Activated effector memory CD4-positive, alpha-beta T cell treated with Interleukin-2 at 50 U/mL for 16 hours (primary cell): ENCODE measurements at places on chromosomes 1 and 21.
A peak's percentile ranks its signal among the peaks of the same experiment; 100 is the strongest.

DNA sequence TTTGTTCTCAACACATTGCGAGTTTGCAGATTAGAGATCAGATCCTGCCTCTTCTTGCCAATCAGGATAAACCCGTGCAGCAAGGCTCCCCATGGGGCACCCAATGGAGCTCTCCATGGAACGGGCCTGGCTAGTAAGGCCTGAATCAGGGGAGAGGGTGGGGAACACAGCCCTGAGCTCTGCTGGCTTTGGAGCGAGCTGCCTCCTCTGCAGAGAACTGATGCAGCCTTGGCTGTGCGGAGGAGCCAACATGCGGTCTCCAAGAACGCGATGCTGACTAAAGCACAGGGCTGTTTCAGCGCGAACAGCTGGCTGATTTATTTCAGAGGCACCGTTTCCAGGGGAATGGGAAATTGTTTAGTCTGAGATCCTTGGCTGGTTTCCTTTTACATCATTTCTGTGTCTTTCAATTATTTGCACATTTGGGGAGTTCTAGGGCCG, 139.7 kb downstream of the TSEN15 start:
- DNase-seq = no peak

DNA sequence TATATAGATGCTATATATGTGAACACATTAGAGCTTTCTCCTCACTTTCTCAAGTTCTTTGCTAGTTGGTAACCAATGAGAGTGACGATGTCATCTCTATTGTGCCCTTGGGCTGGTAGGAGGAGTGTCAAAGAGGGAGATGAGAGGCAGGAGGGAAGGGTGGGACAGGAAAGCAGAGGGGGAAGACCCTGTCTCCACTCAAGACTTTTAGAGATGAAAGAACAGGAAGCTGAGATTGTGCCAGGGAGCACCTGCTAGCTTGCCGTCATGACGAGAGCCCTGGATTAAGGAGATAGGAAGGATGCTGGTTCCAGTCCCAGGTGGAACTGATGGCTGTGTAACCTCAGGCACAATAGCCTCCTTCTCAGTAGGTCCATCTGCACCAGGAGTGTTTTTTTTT, 16.7 kb downstream of the CNR2 start:
- no peak for DNase-seq

DNA sequence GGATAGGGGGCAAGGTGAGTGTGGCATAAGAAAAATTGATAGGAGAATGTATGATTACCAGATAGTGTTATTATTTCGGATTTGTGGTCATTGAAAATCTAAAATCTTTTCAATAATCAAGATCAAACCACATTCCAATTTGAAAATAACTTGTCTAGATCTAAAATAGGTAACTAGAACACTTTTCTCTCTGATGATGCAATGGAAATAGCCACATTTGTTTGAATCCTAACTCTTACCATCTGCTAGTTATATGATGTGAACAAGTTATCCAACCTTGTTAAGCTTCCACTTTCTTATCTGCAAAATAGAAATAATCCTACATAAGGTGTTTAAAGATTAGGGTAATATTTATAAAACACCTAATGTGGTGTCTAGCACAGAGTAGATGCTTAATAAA, 3.8 kb downstream of the BTF3L4 start:
- DNase-seq = no peak

DNA sequence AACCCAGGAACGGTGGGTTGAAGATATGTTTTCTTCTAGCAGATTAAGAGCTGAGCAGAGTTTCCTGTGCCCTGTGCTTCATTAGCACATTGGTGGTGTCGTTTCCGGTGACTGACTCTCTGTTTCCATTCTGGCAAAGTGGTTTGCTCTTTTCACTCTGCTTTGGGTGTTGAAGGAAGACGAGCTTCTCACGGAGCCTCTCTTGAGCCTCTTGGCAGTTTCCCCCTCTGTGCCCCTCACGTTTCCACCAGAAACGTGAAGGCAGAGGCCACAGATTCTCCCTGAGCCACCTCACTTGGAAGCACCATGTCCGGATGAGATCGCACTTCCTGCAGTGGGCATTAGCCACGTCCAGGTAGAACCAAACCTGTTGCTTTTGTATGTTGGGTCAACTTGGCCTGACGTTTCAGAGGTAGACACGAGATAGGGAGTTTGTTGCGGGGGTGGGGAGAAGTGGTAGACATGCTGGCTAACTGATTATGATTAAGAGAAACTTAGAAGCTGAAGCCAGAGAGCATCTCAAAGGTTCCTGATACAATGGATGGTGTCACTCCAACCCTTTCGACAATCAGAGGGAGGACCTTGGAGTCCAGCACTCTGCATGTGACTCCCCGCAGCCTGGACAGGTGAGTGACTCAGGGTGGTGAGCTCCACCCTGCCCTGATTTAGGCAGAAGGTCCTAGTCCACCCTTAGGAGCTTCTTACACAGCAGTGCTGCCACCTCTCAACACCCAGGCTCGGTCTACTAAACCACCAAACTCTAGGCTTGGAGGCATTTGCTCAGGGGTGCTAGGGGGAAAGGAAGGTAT, at the start of gene LAX1:
Gene LAX1, plus strand, starts transcription at position 155 of the 809 bp plus-strand sequence. Its CDS starts 383 bp downstream, at position 538.
- DNase-seq = peak; percentile 67

DNA sequence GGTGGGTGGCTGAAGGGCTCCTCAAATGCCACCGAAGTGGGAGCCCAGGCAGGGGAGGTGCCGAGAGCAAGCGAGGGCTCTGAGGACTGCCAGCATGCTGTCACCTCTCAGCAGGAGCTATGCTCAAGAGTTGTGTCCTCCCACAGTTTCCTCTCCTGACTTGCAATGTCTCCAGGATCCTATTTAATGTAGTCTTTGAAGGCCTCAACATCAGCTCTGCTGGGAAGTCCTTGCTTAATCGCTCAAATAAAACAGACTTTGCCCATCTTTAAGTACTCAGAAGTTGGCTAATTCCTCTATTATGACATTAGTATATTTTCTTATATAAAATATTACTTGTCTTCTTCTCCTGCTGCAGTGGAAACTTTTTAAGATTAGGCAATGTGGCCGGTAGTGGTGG, 154.2 kb upstream of the NRIP1 start:
- no peak for DNase-seq

GRCh38 chr1:2088458-2088857, 38.2 kb downstream of the PRKCZ start:
- DNase-seq = no peak

GRCh38 chr1:35112668-35113067, 33.5 kb downstream of the ZMYM1 start:
- no peak for DNase-seq

- DNase-seq = peak; percentile 27
Measured at GRCh38 chr1:95116580-95117206, 462 bp upstream of the TLCD4 start.

DNA sequence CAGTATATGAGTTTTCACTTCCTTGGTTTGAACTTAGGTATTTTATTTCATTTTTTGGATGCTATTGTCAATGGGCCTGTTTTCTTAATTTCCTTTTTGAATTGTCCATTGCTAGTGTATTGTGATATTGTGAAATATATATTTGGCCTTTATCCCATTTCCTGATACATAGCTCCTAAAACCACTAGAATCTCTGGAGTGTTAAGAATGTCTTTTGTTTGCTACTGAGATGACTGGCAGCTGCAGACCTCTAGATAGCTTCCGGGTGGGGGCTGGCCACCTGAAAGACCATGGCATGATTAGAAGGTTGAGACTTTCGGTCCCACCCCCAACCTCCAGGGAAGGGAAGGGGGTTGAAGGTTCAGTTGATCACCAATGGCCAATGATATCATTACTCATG, 245.4 kb downstream of the KCNJ6 start:
- DNase-seq = no peak

- no peak for DNase-seq
Measured at GRCh38 chr1:179807691-179808485, 64.8 kb downstream of the FAM163A start.

DNA sequence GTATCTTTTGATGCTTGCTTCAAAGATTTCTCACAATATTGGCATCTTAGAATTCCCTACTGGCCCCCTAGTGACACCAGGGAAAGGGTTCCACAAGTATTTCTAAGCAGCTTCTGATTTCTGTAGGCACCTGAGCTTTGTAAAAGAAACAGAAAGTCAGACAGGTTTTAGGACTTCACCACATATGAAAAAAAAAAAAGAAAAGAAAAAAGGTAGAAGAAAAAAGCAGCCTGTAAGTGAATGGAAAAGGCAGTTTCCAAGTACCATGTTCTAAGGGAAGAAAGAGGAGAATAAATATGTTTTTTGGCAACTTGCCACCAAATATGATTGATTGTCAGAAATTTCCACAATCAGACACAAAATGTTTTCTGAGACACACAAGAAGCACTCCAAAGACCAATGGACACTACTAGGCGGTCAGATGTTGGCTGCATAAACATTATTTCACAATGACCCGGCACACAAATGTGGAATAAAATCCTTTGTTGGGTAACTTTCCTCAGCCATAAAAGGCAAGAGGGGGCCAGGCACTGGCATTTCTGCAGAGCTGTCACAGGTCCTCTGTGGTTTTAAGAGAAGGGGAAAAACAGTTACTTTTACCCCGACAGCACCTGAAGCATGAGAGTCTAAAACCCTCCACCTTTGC, 12.7 kb upstream of the CPLANE2 start:
- DNase-seq = no peak

DNA sequence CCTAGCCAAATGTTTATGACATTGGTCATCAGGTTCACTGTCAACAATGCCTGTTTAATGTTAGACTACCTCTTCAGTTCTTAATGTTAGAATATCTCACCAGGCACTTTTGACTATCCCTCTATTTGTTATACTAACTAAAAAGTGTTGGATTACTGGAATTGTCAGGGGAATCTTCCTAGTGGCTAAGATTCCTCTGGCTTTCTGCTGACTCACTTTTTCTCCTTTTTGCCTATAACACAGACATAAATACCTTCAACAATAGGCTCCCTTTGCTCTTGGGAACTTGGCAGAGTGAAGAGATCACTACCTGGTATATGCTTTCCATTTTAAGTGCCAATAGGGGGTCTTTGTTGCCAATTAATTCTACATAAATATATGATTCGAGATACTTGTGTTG, 68.5 kb downstream of the TMEM200B start:
- DNase-seq = no peak

DNA sequence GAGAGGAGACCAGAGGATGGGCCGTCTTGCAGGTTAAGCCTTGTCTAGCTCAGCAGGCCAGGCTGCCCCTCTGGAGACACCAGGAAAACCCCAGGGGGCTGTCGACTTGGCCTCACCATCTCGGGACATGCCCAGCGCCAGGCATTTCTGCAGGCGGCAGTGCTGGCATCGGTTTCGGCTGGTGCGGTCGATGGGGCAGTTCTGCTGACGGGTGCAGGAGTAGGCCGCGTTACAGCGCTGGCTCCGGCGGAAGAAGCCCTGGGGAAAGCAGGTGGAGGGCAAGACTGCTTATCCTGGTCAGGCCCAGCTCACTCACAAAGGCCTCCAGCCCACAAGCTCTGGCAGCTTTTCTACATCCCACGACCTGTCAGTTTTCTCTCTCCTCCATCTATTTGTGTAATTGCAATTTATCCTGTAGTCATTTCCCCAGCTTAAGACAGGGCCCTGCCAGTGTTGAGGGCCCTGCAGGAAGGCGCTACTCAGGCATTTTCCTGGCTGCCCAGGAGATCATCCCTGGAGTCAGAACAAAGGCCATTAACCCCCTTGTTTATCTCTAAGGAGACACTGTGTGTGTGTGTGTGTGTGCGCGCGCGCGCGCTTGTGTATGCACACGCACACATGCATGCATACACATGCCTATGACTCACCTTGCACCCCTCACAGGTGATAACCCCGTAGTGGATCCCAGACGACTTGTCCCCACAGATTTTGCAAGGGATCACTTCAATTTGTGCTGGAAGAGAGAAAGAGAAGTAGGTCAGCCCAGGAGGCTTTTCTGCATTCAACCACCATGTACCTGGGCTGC, 11.5 kb upstream of the LINGO4 start:
- no peak for DNase-seq

- peak; percentile 48 for DNase-seq
Measured at GRCh38 chr1:12159816-12160215, 7.0 kb upstream of the TNFRSF1B start.

GRCh38 chr21:45931397-45931969, 50.1 kb upstream of the COL6A1 start:
- DNase-seq = no peak

GRCh38 chr21:15204970-15205286, 140.1 kb upstream of the NRIP1 start:
- DNase-seq = no peak

DNA sequence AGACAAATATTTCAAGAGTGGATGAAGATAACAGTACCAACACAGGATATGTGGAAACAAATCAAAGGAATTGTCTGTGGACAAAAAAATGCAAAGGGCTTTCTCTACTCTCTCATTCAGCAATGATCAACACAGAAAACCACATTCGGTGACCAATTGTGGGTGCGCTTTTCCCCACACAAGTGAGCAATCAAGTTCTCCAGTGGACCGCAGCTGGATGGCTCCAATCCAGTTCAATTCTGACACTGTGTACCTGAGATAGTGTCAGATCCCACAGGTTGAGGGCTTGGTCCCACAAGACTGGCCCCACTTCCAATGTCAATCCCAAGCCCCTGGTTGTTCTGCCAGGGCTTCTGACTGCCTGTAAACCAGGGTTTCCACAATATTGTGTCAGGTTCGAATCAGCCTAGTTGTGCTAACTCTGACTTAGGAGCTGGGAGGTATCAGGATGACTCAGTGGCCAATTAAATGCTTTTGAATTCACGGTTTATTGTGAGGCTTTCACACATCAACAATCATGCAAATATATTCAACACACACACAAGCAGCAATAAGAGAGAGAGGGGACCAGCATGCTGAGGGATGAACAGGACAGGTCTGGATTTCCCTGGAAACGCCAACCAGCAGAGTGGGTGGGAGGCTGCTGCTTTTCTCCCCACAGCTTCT, 87.0 kb upstream of the BTG3 start:
- no peak for DNase-seq

GRCh38 chr1:193342811-193343210, 156.4 kb upstream of the B3GALT2 start:
- no peak for DNase-seq

- no peak for DNase-seq
Measured at GRCh38 chr1:116323491-116323890, 49.6 kb upstream of the ATP1A1 start.

DNA sequence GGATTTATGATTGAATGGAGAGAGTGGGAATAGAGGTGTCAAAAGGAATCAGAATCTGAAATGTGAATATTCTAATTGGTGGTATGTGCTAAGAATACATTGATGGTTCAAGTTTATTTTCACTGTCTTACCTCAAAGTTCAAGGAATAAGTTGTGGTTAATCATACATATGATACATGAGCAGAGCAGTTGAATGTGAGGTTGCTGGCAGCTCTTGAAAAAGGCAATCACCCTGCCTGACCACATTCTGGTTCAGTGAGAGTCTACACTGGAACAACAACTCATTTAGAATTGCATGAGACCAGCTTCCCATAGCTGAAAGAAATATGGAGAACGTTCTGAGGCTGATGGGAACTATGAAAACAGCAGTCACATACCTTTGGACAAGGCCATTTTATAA, 68.3 kb upstream of the ARHGAP29 start:
- no peak for DNase-seq

DNA sequence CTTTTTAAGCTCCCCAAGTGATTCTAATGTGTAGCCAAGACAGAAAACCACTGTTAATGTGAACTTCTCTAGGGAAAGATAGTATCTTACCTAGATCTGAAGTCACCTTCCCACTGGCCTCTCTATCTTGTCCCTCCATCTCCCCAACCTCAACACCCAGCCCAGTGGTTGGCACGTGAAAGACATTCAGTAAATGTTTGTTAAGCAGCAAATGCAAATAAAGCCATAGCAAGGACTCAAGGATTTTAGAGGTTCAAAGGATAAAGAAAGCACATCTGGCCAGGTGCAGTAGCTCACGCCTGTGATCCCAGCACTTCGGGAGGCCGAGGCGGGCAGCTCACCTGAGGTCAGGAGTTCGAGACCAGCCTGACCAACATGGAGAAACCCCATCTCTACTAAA, 9.8 kb downstream of the CLCC1 start:
- DNase-seq = no peak
